ENCODE measurements at places on chromosomes 2 and 18.

DNA sequence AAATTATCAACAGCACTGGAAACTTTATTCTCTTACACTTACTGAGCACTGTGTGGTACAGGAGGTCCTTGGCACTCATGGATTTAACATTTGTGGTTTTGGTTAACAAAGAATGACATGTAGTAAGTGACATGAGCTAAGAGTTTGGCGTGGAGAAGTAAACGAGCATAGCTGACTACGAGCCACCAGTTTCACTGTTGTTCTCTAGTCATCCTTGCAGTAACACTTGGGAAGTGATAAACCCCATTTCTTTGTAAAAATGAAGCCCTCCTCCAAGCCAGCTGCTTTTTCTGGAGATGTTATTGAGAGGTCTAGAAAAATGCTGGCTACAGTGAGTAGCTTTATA lies 32.7 kb downstream of the QPCT start:
- no peak for DNase-seq

DNA sequence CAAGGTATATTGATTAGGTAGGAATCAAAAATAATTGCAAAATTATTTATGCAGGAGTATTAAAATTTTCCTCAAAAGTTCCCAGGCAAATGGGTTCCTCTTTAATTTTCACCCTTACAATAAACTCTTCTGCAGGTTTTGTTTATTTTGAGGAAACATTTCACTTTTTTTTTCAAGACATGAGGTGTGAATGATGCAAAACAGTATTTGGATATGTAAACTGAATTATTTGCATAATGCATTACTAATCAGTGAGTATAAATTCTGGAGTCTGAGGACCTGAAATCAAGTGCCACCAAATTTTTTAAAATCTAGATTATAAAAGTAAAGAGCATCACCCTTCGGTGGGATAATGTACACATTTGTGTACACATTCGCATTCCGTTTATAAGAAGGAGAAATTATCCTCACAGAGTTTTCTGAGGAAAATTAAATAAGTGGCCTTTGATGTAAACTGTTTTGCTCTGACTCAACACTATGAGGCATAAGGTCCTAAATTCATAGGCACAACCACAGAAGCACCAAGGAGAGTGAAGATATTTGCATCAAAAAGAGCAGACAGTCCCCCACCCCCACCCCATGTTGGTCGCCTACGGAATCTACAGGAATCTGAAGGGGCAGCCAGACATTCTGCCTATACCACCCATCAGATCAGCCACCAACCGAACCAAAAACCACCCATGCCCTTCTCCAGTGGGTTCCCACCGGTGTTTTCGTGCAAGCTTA lies 33.1 kb downstream of the BCL11A start:
- DNase-seq: no peak

DNA sequence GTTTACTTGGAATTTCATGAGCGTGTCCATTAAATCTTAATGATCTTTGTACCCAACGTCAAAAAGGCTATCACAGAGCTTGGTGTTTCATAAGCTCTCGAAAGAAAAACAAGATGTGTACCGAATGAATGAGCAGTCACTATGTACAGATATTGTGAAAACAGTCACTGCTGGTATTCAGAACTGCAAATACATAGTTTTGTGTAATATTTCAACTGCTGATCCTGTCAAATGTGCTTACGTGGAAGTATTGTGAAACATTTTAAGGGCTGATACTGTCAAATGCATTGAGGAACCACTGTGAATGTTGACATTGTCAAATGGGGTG lies 184.2 kb upstream of the KLHL29 start:
- DNase-seq: no peak

DNA sequence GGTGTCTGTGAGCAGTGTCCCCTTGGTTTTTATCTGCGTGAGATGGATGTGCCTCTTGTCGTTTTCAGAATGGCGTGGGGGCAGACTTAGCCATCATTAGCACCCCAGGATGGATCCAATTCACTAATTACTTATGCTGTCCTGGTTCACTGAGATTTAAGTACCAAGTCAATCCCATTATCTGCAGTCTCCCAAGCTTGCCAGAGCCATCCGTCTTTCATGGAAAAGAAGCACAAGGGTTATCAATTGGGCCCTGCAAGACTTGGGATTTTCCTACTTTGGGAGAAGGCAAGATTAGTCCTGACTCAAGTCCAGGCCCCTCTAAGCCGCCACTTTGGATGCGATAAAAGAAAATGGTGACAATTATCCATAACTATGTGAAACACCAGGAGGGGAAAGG lies 404.0 kb downstream of the TMEM182 start:
- DNase-seq: no peak

DNA sequence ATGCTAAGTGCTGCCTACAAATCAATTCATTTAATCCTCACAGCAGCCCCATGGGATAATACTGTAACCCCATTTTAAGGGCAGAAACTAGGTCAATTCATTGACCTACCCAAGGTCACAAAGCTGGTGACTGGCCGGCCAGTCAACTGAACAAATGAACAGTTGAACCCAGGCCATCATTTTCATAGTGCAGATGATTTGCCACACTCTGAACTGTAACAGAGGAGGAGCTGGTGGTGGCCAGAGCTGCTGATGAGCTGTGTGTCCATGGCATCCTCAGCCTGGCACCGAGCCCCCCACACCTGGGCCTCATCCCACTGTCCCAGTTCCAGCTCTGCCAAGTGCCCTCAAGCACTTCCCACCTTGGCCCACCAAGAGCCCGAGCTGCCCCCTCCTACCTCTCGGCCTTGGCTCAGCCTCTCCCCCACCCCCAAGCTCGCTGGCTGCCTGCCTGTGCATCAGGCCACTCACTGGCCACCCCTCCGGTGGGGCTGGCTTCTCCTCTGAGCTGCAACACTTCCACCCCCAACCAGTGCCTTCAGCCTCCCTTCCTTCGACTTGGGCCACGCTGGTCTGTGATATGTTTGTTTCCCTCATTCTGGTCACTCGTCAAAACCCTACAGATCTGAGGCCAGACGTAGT lies 58.4 kb downstream of the ATOH8 start:
- DNase-seq: no peak

GRCh38 chr2:240186191-240186725 lies 45.8 kb upstream of the OTOS start:
- DNase-seq: no peak

Measured in GM18507 (cell line).